Liver (tissue), 10 donors: ENCODE measurements at places on chromosomes 16 and 17. TPM values are rescaled to one million over a fixed set of nuclear protein-coding genes. Genes with fewer than 3 reads are reported as not detected.

DNA sequence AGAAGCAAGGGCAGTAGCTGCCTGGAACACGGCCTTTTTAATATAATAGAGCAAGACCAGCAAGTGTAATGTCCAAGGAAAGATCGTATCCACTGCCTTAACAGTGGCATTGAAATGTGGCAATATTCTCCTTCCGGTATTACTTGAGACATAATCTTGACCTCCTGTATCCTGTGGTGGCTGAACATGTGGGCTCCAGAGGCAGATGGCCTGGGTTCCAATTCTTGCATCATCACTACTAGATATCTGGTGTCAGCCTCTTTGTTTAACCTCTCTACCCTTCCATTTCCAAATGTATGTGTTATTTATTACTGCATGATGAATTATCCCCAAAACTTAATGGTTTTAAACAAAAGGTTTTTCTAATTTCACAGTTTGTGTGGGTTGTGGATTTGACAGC, 3.5 kb upstream of the CDYL2 start:
- no peaks in the 10 kb centered on the region for H3K27me3 ChIP-seq
- DNase-seq, result no peak
- no peak overlapping the region for H3K4me3 ChIP-seq
- no peaks in the 10 kb centered on the region for H3K36me3 ChIP-seq

- H3K27me3 ChIP-seq, result no peaks in the 10 kb centered on the region
- H3K27ac ChIP-seq, result peak overlapping the region; percentile 15
- peaks cover 41% of the 10 kb centered on the region for H3K4me1 ChIP-seq
- DNase-seq, result no peak
Observed at GRCh38 chr16:85902366-85903155, 3.6 kb downstream of the IRF8 start.

DNA sequence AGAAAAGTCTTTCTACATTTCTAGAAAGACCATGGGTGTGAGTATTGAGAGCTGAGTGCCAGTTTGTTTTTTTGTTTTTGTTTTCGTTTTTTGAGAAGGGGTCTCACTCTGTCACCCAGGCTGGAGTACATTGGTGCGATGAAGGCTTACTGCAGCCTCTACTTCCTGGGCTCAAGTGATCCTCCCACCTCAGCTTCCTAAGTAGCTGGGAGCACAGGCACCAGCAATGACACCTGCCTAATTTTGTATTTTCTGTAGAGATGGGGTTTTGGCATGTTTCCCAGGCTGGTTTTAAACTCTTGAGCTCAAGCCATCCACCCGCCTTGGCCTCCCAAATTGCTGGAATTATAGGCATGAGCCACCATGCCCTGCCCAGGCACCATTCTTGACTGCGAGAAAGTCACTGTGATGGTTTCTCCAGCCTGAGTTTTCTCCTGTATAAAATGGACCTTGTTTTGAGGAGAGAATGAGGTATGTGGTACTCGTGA, 673.8 kb downstream of the MAF start:
- H3K36me3 ChIP-seq, result no peaks in the 10 kb centered on the region
- H3K4me1 ChIP-seq, result no peaks in the 10 kb centered on the region
- H3K27me3 ChIP-seq, result no peaks in the 10 kb centered on the region
- H3K4me3 ChIP-seq, result no peak overlapping the region
- no peak for DNase-seq
- H3K27ac ChIP-seq, result no peak overlapping the region

DNA sequence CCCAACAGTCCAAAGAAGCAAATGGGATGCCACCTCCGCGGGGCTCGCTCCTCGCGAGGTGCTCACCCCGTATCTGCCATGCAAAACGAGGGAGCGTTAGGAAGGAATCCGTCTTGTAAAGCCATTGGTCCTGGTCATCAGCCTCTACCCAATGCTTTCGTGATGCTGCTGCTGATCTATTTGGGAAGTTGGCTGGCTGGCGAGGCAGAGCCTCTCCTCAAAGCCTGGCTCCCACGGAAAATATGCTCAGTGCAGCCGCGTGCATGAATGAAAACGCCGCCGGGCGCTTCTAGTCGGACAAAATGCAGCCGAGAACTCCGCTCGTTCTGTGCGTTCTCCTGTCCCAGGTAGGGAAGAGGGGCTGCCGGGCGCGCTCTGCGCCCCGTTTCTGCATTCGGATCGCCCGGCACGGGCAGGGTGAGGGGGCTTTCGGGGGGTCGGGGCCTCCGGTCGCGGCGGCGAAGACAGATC, at the start of gene CDH13:
Gene CDH13, plus strand, starts transcription at position 179 of the 471 bp plus-strand sequence.
- peaks cover 4% of the 10 kb centered on the region for H3K27me3 ChIP-seq
- H3K4me3 ChIP-seq, result no peak within 1 kb of the TSS
- H3K4me1 ChIP-seq, result no peaks in the 10 kb centered on the region
- no peak within 1 kb of the TSS for H3K27ac ChIP-seq
- no peaks in the 10 kb centered on the region for H3K36me3 ChIP-seq

Gene IRF8
- 17.1 TPM for total RNA-seq

DNA sequence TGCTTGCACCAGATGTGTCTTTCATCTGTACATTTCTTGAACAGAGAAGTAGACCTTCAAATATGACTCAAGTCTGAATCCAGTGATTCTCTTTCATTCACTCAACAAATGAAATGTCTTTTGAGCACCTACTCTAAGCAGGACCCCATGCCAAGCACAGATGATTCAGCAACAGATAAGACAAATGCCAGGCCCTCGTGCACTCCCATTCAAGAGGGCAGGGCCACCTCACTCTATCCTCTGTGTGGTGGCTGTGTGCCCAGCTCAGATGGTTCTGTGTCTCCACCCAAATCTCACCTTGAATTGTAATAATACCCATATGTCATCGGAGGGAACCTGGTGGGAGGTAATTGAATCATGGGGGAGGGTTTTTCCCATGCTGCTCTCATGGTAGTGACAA, 74.1 kb upstream of the NKD1 start:
- H3K4me1 ChIP-seq, result no peaks in the 10 kb centered on the region
- no peak overlapping the region for H3K4me3 ChIP-seq
- no peaks in the 10 kb centered on the region for H3K27me3 ChIP-seq
- DNase-seq, result no peak
- no peak overlapping the region for H3K27ac ChIP-seq
- H3K36me3 ChIP-seq, result no peaks in the 10 kb centered on the region

- no peak overlapping the region for H3K4me3 ChIP-seq
- no peaks in the 10 kb centered on the region for H3K27me3 ChIP-seq
- peaks cover 84% of the 10 kb centered on the region for H3K36me3 ChIP-seq
- no peak for DNase-seq
Observed at GRCh38 chr16:30711712-30712111, 12.7 kb downstream of the SRCAP start.

DNA sequence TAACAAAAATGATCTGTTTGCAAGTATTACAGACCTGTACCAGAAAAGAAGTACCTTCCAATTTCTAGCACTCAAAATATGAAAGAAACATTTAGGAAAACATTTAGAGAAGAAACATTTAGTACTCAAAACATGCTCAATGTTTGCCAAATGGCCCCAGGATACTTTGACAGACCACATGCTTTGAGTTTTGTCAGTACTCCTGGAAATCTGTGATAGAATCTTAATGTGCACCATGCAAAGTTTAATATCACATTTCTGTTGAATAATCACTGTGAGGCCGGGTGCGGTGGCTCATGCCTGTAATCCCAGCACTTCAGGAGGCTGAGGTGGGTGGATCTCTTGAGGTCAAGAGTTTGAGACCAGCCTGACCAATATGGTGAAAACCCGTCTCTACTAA, 8.5 kb upstream of the ZC3H7A start:
- no peaks in the 10 kb centered on the region for H3K4me1 ChIP-seq
- no peak overlapping the region for H3K4me3 ChIP-seq
- H3K36me3 ChIP-seq, result no peaks in the 10 kb centered on the region
- no peak overlapping the region for H3K27ac ChIP-seq
- DNase-seq, result no peak
- H3K27me3 ChIP-seq, result no peaks in the 10 kb centered on the region

Gene MMP15
- total RNA-seq, result 14.2 TPM

DNA sequence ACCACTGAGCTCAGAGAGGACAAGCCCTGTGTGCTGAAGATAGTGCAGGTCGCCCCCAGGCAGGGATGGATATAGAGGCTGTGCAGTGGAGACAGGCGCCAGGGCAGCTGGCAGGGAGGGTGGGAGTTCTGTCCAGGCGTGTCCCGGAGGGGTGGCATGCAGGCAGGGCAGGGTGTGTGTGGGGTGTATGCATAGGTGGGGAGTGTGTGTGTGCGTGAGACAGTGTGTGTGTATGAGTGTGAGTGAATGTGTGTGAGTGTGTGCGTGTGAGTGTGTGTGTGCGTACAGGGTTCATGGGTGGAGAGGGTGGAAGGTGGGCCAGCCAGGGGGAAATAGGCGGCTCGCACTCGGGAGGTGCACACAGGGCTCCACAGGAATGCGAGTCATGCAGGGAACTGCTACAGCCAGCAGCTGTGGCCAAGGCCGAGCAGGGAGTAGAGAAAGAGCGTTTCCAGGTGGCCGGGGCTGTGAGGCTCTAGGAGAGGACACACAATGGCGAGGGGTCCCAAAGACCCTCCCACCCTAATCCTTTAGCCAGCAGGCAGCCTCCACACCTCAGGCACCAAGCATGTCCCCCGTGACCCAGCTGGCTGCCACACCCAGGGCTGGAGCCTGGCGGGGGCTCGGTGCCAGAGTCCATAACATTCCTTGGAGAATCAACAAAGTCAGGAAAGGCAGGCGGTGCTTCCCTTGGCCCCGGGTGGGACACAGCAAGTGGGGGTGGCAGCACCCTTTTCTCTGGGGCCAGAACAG, 4.6 kb downstream of the PLCD3 start:
- H3K36me3 ChIP-seq, result peaks cover under 1% of the 10 kb centered on the region
- H3K27me3 ChIP-seq, result no peaks in the 10 kb centered on the region
- no peak for DNase-seq
- no peak overlapping the region for H3K4me3 ChIP-seq

Gene TEKT5
- total RNA-seq, result not detected

Gene KRTAP4-4
- total RNA-seq, result not detected

GRCh38 chr16:30692396-30693064, 6.4 kb upstream of the SRCAP start:
- no peak overlapping the region for H3K4me3 ChIP-seq
- no peaks in the 10 kb centered on the region for H3K27me3 ChIP-seq
- H3K36me3 ChIP-seq, result no peaks in the 10 kb centered on the region
- DNase-seq, result no peak
- H3K4me1 ChIP-seq, result peaks cover 5% of the 10 kb centered on the region

DNA sequence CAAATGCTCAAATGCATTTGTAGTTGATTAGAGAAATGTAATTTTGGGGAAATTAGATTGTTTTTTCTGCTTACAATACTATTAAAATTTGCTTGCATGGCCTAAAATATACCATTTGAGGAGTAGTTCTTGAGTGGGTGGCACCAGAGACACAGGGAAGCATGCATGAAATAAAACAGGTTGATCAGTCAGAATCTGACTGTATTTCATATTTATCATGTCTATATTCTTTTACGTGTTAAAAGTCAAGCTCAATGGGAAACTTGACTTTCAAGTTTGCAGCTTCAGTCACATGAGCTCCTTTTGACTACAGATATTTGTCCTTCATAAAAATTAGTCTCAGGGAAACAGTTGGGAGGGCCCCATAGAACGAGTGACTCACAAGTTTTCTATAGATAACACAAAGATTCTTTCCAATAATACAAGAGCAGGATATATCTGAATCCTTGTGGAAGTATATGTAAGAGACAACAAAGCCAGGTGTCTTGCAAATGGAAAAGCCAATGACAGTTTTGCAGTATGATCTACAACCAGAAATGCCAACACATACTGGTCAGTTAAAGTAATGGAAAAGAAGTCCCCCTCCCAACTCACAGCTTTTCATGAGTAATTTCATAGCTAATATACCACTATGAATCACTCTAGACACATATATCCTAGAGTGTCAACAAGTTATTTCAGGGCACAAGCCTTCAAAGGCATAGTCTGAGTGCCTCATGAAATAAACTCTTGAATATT, 42.2 kb upstream of the CORO6 start:
- no peak overlapping the region for H3K4me3 ChIP-seq
- DNase-seq, result no peak
- no peak overlapping the region for H3K27ac ChIP-seq
- H3K4me1 ChIP-seq, result no peaks in the 10 kb centered on the region

GRCh38 chr17:63934183-63935112, 2.3 kb upstream of the CD79B start:
- H3K4me3 ChIP-seq, result no peak overlapping the region
- no peaks in the 10 kb centered on the region for H3K36me3 ChIP-seq
- no peak overlapping the region for H3K27ac ChIP-seq
- H3K4me1 ChIP-seq, result peaks cover 3% of the 10 kb centered on the region
- no peaks in the 10 kb centered on the region for H3K27me3 ChIP-seq

DNA sequence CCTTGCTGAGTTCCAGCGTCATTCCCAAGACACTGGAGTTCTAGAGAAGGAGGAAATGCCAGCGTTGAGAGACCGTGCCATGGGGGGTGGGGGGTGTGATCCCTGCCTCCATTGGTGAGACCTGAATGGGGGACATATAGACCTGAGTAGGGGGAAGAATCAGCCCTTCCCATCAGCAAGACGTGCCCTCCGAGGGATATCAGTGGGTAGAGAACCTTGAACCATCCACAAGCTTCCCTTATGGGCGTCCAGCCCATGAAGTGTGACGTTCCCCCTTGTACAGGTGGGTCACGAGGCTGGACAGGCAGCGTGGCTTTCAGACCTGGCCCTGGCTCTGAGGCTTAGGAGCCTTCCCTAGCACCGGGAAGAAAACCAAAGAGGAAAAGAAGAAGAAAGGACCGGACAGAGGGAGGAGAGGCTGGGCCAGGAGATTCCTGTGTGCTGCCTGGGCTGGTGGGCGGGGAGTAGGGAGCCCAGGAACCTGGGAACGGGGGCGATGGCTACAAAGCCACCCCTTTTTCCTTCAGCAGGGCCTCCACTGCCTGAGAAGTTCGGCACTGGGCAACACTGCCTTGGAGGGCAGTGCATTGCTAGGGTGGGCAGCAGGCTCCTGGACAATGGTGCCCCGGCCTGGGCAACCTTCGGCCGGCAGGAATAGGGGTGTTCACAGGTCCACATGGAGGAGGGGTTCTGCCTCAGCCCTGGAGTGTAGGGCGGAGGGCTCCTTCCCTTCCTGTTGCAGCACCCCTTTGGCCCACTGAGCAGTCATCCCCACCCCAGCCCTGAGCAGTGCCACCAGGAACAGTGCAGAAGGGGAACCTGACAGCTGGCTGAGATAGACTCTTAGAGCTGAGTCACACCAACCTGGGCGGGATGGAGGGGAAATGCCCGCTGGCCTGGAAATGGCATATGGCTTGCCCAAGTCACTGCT, 7.2 kb downstream of the RAB11FIP4 start:
- H3K27ac ChIP-seq, result no peak overlapping the region
- DNase-seq, result no peak
- H3K4me3 ChIP-seq, result no peak overlapping the region
- no peaks in the 10 kb centered on the region for H3K36me3 ChIP-seq

DNA sequence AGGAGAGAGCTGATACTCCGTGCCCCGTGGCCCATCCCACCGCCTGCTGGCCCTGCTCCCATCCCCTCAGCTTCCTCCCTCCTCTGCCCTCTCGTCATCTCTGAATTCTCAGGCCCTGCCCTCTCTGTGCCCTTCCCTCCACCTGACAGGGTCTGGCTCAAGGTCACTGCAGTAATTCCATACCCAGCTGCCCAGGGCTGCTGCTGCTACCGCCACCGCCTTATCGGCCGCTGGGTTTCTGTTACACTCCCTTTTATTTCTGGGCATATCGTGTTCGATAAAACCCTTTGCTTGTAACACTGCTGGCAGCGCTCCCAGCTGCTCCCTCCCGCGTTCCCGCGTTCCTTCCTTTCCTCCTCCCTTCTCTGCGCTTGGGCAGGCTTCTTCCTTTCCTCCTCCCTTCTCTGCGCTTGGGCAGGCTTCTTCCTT, 1.2 kb downstream of the EPN3 start:
- H3K4me1 ChIP-seq, result peaks cover 13% of the 10 kb centered on the region
- H3K36me3 ChIP-seq, result no peaks in the 10 kb centered on the region
- DNase-seq, result peak; percentile 52
- no peak overlapping the region for H3K4me3 ChIP-seq
- no peak overlapping the region for H3K27ac ChIP-seq

GRCh38 chr16:8278031-8278580, 312.2 kb downstream of the TMEM114 start:
- no peaks in the 10 kb centered on the region for H3K4me1 ChIP-seq
- H3K27ac ChIP-seq, result no peak overlapping the region
- H3K36me3 ChIP-seq, result no peaks in the 10 kb centered on the region
- peaks cover 5% of the 10 kb centered on the region for H3K27me3 ChIP-seq
- DNase-seq, result no peak

Gene KRT25
- not detected for total RNA-seq
